ENCODE measurements at places on chromosomes 12 and 14.

- no peak for DNase-seq
These were observed 38.2 kb downstream of the RAD52 start for GRCh38 chr12:911191-911826.

DNA sequence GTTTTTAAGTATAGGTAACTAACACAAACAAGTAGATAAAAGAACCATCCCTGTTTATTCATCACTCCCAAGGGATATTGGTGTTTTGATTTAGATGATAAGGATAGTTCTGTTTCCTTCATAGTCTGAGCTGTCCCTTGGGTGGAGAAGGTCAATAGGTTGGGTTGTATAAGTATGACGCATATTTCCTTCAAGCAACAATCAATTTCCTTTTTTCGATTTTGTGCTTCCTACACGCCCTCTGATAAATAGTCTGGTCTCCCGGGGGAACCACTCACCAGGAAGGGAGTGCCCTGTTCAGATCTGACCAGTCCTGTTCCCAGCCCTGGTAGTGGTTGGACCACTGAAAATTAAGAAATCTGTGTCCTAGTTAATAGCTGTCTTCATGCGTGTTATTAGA, 378.8 kb upstream of the FAR2 start:
- no peak for DNase-seq

DNA sequence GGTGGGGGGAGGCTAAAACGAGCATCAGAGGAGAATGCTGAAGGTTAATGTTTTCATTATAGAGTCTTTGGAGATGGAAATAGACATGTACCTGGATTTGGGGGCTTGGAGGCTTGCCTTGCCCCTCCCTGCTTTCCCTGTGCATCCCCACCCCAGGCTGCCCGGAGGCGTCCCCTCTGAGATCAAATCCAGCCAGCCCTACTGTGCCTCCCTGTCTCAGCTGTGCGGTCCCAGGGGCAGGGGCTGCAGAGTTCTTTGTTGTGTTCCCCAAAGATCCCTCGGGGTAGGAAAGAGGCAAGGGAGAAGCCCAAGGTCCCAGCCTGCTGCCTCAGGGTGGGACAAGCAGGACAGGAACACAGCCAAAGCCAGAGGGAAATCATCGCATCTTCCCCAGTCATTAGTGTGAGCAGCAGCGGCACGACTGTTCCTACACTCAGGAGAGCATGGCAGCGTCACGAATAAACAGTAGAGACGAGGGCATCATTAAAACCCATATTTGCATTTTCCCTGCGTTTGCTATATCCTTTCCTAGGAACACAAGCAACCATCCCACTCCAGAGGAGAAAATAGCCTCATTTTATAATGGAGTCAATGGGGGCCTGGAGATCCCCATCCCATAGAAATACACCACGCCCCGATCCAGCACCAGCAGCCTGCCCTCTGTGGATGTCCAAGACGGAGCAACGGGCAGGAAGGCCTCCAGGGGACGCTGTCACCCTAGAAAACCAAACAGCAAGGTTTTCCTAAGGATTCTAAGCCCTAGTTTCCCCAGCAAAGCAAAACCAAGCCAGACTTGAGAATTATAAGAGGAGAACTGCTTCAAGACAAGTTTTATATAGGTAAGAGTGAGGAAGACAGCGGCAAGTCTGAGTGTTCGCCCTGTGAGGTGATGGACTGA, 32.4 kb downstream of the ANO2 start:
- DNase-seq = no peak

GRCh38 chr12:119669744-119670472, 2.0 kb downstream of the PRKAB1 start:
- no peak for DNase-seq

- peak; percentile 45 for DNase-seq
These were observed 125.7 kb downstream of the TSPAN9 start for GRCh38 chr12:3202734-3203446.

- DNase-seq = peak; percentile 39
These were observed 974 bp downstream of the BTBD7 start for GRCh38 chr14:93331728-93332396.

DNA sequence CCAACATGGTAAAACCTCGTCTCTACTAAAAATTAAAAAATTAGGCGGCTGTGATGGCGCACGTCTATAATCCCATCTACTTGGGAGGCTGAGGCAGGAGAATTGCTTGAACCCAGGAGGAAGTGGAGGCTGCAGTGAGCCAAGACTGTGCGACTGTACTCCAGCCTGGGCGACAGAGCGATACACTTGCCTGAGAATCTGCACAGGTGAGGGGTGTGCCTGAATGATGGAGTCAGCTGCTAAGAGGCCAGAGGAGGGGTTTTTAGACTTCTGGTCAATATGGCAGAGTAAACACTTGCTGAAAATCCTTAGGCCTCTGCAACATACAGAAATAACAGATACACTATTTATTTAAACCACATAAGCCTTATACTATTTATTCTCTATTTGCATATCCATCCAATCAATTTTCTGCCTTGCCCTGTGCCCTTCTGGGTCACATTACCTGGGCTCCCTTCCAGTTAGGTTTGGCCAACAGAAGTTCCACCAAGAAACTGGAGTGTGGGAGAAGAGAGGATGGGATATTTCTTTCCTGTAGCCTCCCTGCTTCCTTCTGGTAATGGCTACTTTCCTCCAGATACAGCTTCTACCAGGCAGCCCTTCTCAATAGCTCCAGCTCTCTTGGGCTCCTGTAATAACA, 117.6 kb downstream of the EFCAB11 start:
- no peak for DNase-seq
